Pancreas (tissue), 10 donors: ENCODE measurements at places on chromosomes 6 and 20.

GRCh38 chr6:164871783-164872182, 437.6 kb downstream of the C6orf118 start:
- DNase-seq = no peak

DNA sequence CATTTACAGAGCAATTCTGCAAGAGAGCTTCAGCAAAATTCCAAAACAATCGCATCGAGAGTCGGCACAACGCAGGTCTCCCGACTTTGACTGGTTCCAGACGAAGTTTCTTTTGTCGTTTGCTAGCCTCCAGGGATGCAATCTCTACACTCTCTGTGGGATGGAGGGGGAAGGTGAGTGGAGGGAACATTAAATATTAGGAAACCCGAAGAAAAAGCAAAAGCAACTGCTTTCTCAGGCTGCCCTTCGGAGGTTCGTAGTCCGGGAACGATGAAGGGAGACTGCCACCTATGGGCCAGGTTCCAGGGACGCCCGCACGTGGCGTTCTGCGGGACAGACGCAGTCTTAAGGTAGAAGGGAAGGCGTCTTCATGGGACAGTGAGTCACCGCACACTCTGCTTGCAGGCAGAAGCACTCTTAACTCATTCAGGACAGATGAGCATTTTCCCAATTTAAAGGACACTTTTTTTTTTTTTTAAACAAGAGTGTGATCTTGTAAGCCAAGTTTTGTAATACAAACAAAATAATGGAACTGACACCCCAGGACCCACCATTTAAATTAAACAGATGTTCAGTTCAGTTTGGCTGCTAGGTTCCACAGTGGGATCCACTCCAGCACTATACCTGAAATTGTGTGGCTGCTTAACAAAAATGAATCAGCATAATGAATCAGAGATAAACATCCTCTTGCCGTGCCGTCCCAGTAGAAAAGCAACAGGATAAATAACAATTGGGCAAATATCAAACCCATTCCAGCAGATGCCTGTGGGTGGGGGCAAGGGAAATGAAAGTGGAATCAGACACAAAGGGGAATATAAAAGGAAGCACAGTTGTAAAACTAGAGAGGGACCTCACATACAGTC, 65.8 kb upstream of the ARMC2 start:
- DNase-seq = peak; percentile 91

- DNase-seq = no peak
These were observed 145.7 kb downstream of the KHDC1L start for GRCh38 chr6:73079611-73079955.

DNA sequence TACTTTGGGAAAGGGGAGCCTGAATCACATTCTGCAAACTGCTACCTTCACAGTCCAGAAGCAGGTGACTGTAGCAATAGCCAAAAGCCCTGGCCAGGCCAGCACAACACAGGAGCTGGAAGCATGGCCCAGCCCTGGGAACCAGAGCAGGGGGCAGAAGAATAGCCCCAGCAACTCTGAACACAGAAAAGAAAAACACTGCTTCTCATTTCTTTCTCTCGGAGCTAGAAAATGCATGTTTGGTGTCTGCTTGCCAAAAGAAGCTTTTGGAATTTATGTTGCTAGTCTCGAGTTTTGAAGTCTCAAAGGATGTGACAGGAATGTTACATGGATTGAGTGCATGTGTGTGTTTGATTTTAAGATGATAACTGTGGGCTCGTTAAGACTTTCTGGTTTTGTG, 79.8 kb upstream of the SCAF8 start:
- no peak for DNase-seq

GRCh38 chr6:91081452-91082067, 494.7 kb upstream of the MAP3K7 start:
- no peak for DNase-seq
